ENCODE measurements at places on chromosomes 12 and 14. TPM values are rescaled to one million over a fixed set of nuclear protein-coding genes. Genes with fewer than 3 reads are reported as not detected.

DNA sequence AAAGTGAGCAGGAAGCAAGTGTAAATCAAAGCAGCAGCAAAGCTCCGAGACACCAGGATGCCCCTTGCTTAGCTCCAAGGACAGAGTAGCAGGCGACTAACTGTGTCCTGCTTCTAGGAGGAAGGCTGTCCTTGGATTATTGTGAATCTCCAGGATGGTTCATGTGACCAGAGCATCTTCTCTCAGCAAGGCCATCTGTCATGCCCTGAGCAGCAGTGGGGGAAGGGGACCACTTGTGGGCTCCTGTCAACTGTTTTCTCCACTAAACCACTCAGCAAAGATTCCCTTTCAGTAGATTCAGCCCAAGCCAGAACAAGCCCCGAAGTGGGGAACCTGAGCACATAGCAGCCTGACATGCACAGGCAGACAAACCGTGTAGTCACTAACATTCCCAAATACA, 19.4 kb downstream of the MAP3K9 start:
- DNase-seq: no peak
- H3K36me3 ChIP-seq: no peaks in the 10 kb centered on the region

SRGAP1 gene
- total RNA-seq: 21.8 TPM

DNA sequence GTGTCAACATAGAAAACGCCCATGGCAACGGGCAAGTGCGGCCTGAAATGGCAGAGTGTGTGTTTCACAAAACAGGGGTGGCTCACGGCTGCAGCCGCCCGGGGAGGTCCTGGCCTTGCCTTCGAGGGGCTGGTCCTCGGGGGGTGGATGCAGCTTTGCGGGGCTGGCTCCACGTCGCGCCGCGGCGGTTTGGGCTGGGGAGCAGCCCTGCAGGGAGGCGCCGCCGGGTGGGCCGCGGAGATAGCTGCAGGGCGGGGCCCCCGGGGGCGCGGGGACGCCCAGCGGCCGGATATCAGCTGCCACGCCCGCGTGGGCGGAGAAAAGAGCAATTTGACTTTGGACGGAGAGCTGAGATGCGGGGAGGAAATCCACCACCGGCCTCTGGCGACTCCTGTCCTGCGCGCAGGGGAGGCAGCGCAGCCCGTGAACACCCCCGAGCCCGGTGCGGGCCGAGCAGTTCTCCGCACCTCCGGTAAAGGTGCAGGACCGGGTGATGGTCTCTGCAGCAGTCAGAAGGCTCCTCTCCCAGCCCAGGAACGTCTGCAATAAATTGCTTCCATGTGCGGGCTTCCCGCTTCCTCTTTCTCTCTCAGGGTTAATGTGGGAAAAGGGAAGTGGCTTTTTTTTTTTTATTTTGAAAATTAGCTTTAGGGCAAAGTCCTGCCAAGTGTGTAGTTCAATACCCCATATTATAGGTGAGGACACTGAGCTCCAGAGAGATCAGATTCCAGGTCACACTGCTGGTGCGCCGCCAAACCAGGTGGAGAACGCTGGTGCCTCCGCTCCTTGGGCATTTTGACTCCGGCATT, 110.5 kb downstream of the ARF6 start:
- H3K4me1 ChIP-seq: no peaks in the 10 kb centered on the region
- H3K4me3 ChIP-seq: peak overlapping the region; percentile 49
- peak overlapping the region; percentile 88 for H3K27ac ChIP-seq
- peak; percentile 64 for DNase-seq

GRCh38 chr14:53391156-53391555, 238.0 kb upstream of the DDHD1 start:
- DNase-seq: no peak
- no peak overlapping the region for H3K4me3 ChIP-seq
- H3K27ac ChIP-seq: no peak overlapping the region
- H3K36me3 ChIP-seq: no peaks in the 10 kb centered on the region
- no peaks in the 10 kb centered on the region for H3K27me3 ChIP-seq
- H3K4me1 ChIP-seq: no peaks in the 10 kb centered on the region

LRRK2 gene
- 38.5 TPM for total RNA-seq

DNA sequence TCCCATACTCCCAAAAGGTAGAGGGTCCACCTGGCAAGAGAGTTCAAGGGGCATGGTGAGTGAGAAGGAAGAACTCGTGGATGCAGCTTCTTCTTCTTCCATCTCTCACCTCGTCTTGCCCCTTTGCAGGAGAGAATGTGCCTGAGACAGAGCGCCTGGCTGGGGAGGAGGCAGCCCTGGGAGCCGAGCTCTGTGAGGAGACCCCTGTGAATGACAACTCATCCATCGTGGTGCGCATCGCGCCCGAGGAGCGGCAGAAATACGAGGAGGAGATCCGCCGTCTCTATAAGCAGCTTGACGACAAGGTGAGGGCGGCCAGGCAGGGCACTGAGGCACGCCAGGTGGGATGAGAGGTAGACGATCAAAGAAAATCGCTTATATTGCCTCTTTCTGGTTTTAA, 20.0 kb downstream of the KIF5A start:
- H3K27me3 ChIP-seq: peaks cover 15% of the 10 kb centered on the region
- H3K4me3 ChIP-seq: no peak overlapping the region
- no peaks in the 10 kb centered on the region for H3K36me3 ChIP-seq
- no peaks in the 10 kb centered on the region for H3K4me1 ChIP-seq
- DNase-seq: no peak

DNA sequence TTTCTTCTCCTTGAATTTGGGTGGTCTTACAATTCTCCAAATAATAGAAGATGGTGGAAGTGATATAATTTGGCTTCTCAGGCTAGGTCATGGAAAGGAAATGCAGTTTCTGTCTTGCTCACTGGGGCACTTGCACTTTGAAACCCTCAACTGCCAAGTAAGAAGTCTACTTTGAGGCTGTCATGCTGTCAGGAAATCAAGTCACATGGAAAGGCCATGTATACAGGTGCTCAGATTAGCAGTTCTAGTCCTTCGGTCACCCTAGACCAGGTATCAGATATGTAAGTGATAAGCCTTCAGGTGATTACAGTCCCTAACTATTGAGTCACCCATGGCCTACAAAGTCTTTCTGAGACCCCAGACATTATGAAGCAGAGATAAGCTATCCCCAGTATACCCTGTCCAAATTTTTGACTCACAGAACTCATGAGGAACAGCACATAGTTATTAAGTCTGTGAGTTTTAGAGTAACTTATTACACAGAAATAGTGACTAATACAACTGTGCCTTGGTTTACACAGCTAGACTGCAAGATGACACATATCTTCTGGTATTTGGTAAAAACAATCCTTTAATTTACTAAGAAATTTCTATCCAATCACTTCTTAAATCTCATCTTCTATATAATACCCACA, 26.3 kb upstream of the BBS10 start:
- H3K36me3 ChIP-seq: no peaks in the 10 kb centered on the region
- H3K27ac ChIP-seq: no peak overlapping the region
- H3K4me3 ChIP-seq: no peak overlapping the region
- no peaks in the 10 kb centered on the region for H3K27me3 ChIP-seq
- no peak for DNase-seq

- no peak for DNase-seq
- no peaks in the 10 kb centered on the region for H3K4me1 ChIP-seq
- H3K27me3 ChIP-seq: no peaks in the 10 kb centered on the region
- H3K4me3 ChIP-seq: no peak overlapping the region
- no peaks in the 10 kb centered on the region for H3K36me3 ChIP-seq
These were observed 177.8 kb downstream of the KLHL28 start for GRCh38 chr14:44783901-44784300.

DNA sequence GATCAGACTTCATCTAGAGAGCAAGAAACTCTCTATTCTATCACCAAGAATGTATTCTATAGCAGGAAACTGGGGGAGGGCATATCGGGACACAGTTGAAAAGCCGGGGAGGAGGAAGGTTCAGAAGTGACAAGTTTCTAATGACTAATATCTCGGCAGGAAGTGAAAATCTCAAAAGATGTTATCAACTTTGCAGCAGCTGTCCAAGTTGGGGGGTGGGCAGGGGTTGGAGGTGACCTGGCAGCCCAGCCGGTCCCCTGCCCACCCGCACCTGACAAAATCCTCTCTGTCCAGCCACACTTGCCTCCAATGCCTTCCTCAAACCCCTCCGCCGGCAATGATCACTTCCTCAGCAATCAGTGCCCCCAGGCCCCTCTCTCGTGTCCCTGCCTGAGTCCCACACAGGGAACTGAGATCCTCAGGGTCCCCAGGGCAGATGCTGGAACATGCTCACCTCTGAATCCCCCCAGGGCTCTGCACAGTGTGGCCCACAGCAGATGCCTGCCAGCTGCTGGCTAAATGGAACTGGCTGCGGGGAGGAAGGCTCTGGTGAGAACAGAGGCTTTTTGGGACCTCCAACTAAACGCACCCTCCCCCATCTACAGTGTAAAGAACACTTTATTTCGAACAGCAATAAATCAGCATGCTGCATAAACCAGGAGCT, 43.9 kb downstream of the CCDC88C start:
- no peak overlapping the region for H3K4me3 ChIP-seq
- no peaks in the 10 kb centered on the region for H3K27me3 ChIP-seq
- DNase-seq: no peak

DNA sequence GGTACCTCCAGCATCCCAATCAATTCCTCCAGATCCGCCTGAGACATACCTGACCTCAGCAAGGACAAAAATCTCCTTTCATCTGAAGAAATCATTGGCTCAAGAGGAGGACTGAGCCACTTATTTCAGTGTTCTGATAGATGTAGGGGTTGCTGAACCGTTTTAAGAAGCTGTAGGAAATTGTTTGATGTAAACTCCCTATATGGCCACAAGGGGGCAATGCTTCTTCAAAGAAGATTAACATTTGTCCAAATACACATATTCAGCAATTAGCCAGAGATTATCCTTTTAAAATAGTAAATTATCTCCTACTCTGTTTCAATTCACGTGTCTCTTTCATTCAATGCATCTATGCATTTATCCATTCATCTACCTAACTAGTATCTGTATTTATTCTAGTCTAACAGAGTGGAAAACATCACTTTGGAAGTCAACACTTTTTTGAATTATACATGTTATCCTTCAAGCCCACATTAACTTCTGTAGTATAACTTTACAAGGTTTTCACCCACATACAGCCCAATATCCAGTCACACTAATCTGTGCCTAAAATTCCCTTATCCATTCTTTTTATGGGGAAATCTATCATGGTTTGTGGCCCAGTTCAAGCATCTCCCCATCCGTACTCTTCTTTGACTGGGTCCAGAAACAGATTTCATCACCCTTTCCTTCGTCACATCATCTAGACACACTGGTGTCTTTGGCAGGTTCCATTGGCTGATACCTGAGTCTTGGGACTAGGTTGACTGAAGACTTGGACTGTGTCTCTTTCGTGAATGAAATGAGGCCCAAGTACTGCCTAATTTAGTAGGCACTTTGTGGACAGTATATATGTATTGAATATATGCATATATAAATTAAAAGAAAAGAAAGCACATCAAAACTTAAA, 411.0 kb upstream of the OR4E1 start:
- H3K27me3 ChIP-seq: no peaks in the 10 kb centered on the region
- H3K27ac ChIP-seq: peak overlapping the region; percentile 82
- DNase-seq: no peak
- H3K4me1 ChIP-seq: peaks cover 14% of the 10 kb centered on the region
- no peak overlapping the region for H3K4me3 ChIP-seq
- H3K36me3 ChIP-seq: no peaks in the 10 kb centered on the region

GRCh38 chr14:85565862-85566296, 35.9 kb downstream of the FLRT2 start:
- no peak overlapping the region for H3K27ac ChIP-seq
- no peaks in the 10 kb centered on the region for H3K36me3 ChIP-seq
- no peaks in the 10 kb centered on the region for H3K27me3 ChIP-seq
- no peak overlapping the region for H3K4me3 ChIP-seq
- no peaks in the 10 kb centered on the region for H3K4me1 ChIP-seq
- DNase-seq: no peak

- no peaks in the 10 kb centered on the region for H3K27me3 ChIP-seq
- H3K27ac ChIP-seq: no peak overlapping the region
- H3K36me3 ChIP-seq: peaks cover 52% of the 10 kb centered on the region
- no peak overlapping the region for H3K4me3 ChIP-seq
These were observed 96.2 kb downstream of the MON2 start for GRCh38 chr12:62562846-62563245.

ATF7 gene
- 33.3 TPM for total RNA-seq

CISTR gene
- not detected for total RNA-seq

BHLHE41 gene
- 10.7 TPM for total RNA-seq

DNA sequence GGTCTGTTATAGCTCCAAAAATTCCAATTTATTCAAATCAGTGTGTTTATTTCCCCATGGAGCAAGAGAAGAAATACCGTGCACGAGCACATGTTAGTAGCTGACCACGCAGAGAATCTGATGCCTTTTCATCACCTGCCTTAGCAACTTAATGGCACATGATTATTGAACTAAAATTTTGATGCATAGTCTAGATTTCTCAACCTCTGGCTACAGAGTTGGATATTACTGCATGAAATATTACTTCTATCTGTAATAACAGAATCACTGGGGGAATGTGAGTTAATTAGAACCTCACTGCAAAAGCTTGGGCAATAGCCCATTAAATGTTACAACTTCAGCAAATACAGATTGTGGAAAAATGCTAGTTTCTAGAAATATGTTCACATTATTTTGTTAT, 335.8 kb downstream of the FLRT2 start:
- no peak overlapping the region for H3K4me3 ChIP-seq
- H3K27ac ChIP-seq: no peak overlapping the region
- H3K36me3 ChIP-seq: no peaks in the 10 kb centered on the region
- no peaks in the 10 kb centered on the region for H3K27me3 ChIP-seq
- no peaks in the 10 kb centered on the region for H3K4me1 ChIP-seq
- no peak for DNase-seq

- H3K27me3 ChIP-seq: no peaks in the 10 kb centered on the region
- no peaks in the 10 kb centered on the region for H3K4me1 ChIP-seq
- H3K4me3 ChIP-seq: no peak overlapping the region
- no peak for DNase-seq
- no peak overlapping the region for H3K27ac ChIP-seq
These were observed 89.5 kb downstream of the PTPRO start for GRCh38 chr12:15411842-15412241.

HOXC10 gene
- 3.3 TPM for total RNA-seq

HHIPL1 gene
- 3.3 TPM for total RNA-seq

IAPP gene
- not detected for total RNA-seq

ASPG gene
- 2.8 TPM for total RNA-seq

BLOC1S1 gene
- 212 TPM for total RNA-seq

SMCO2 gene
- total RNA-seq: not detected

DPPA3 gene
- not detected for total RNA-seq

NFE2 gene
- not detected for total RNA-seq

DNA sequence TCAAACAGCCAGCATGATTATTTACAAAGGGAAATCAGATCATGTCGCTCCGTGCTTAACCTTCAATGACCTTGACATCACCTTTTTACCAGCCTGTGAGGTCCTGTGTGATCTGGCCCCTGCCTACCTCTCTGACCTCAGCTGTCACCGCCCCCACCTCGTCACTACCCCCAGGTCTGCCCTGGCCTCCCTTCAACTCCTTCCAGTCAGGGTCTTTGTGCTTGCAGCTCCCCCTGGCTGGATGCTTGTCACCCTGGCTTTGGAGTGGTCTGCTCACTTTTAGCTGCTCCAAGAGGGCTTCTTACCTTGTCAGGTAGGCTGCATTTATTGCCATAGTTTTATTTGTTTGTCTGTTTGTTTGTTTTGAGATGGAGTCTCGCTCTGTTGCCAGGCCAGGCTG, 8.2 kb upstream of the MAX start:
- no peak overlapping the region for H3K4me3 ChIP-seq
- no peaks in the 10 kb centered on the region for H3K36me3 ChIP-seq
- H3K4me1 ChIP-seq: no peaks in the 10 kb centered on the region

LRRIQ1 gene
- total RNA-seq: 5.4 TPM

Data from tibial nerve (tissue), 4 donors.